ENCODE measurements at places on chromosomes 3 and 15. TPM values are rescaled to one million over a fixed set of nuclear protein-coding genes. Genes with fewer than 3 reads are reported as not detected.

DUOX1 gene
- total RNA-seq = 6.9 TPM

DNA sequence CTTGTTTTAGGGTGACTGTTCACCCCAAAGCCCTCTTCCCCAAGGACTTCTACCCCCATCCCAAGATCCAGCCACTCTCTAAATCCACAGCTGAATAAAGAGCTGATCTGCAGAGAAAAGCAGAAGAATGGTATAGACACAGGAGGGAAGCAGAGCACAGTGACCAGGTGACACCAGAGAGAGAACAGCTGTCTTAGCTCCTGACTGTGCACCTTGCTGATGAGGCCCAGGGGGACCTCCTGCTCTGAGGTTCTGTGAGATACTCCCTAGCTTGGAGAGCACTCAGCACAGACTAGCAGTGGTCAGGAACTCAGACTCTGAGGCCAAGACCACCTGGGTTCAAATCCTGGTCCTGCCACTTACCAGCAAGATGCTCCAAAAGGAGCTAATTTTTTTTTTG is 17.7 kb downstream of the MCF2L2 start:
- no peak for DNase-seq

DNA sequence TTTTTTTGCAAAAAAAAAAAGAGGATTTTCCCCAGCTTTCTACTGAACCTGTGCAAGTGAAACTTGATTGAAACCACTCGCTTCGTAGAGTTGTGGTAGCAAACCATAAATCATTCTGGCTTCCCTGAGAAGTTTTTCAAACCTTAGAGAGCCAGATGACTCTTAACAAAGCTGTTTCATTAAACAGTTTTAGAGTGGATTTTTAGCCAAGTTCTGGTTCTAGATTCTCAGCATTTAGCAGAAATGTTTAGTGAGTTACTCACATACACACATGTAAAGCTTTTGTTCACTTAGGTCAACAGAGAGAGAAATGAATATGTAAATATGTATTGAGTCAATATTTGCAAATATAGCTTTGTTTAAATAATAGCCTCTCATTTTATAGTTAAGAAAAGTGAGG is 18.1 kb upstream of the CCR9 start:
- no peak for DNase-seq

- DNase-seq = no peak
These were observed 65.5 kb downstream of the SRGAP3 start for GRCh38 chr3:9183811-9184460.
